Activated CD4-positive, alpha-beta T cell treated with anti-CD3 and anti-CD28 coated beads, Interleukin-2, amount 50 U/mL, for 24 hours (primary cell): ENCODE measurements at places on chromosomes 16 and 17.

GRCh38 chr17:39195568-39196160, 1.8 kb downstream of the CACNB1 start:
- no peak for DNase-seq

DNA sequence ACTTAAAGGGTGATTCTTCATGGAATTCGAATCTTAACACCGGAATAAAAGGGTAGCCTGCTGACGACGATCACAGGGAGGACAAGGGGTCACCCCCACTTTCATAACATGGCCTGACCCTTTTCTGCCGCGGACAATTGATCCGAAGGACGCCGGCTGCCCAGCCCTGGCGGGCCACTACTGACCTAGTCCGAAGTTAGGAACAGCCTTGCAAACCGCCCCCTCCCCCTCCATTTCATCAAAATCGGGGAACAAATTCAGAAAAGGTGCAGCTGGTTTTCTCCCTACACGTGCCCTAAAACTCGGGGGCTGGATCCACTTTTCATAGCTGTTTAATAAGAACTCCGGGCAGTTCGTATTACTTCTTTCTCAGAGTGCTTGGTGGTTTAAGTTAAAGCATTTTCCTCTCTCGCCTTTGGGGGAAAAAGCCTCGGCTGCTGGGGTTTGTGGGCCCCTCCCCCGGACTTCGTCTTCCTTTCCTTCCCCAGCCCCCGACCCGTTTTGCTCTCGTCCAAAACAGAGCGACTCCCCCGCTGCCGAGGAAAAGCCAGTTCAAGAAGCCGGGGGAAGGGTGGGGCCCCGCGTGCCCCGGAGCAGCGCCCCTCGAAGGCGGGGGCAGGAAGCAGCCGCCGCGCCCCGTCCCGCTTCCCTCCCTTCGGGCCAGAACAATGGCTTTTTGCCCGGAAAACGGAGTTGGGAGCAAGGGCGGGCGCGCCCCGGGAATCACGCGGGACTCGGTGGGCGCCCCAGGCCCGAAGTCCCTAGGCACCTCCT, 641 bp upstream of the CBX2 start:
- DNase-seq: no peak

DNA sequence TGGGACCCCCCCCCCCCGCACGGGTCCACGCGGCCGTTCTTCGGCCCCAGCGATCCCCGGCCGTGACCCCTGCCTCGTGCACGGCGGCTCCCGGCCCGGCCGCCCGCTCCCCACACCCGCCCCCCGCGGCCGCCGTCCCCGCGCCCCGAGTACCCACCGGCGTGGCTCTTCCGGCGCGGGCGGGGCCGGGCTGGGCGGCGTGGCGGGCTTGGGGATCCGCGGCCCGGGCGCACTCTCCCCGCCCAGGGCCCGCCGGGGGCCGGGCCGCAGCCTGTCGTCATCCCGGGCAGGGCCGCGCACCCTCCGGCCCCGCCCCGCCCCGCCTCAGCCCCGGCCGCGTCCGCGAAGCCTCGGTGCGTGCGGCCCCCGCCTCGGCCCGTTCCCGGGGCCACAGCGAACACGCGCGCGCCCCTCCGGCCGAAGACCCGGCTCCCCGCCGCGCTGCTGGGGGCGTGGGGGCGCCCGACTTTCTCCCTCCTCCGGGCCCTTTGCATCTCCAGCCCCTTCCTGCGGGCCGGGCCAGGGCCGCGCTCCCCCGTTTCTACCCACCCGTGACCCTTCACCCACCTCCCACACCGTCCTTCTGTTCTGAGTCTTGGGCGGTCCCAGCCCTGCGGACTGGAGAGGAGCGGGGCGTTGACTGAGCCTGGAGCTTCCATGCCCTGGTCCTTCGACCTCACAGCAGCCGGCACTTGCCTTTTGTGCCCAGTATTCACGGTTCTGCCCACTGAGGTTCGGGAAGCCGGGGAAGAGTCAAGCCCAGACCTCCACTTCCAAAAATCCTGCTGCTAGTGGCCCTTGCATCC, 840 bp downstream of the MYO1C start:
- DNase-seq: no peak

DNA sequence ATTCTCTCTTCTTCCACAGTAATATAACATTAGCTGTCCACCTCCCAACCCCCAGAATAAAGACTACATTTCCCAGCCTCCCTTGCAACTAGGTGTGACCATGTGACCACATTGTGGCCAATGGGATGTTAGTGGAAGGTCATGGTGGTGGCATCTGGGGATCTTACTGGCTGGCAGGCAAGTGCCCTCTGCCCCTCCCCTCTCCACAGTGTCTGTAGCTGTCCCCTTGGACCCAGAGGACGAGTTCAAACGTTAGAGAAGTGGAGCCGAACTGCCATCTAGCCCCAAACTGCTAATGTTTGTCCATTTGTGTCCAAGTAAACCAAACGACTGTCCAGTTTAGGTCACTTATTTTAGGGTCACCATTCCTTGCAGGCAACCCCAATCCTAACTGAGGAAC, 26.6 kb upstream of the KCNG4 start:
- DNase-seq: no peak

DNA sequence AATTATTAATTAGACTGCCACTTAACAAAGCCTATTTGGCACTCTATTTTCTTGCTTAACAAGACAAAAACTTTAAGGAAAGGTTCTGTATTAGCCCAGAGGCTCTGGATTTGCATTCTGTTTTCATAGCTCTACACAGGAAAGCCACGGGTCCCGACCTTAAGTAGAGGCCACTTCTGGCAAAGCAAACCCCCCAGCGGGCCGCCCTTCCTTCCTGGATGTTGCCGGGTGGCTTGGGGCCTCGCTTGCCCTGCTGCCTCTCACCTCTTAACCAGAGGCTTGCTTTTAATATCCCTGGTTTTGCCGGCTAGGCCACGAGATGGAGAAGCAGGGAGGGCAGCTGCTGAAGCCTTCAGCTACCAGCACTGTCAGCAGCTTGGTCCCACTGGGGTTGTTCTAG, 4.4 kb downstream of the RTN4RL1 start:
- DNase-seq: no peak

- DNase-seq: no peak
Observed at GRCh38 chr17:36657763-36658490, 56.5 kb downstream of the MRM1 start.

GRCh38 chr17:6110592-6110991, 40.4 kb downstream of the WSCD1 start:
- no peak for DNase-seq

- DNase-seq: no peak
Observed at GRCh38 chr16:84013787-84014569, 28.6 kb downstream of the SLC38A8 start.

GRCh38 chr17:68205251-68205807, 42.5 kb upstream of the AMZ2 start:
- DNase-seq: peak; percentile 84

- no peak for DNase-seq
Observed at GRCh38 chr17:16943541-16944333, 28.2 kb downstream of the TNFRSF13B start.

- no peak for DNase-seq
Observed at GRCh38 chr16:30121741-30122571, 1.1 kb downstream of the MAPK3 start.

DNA sequence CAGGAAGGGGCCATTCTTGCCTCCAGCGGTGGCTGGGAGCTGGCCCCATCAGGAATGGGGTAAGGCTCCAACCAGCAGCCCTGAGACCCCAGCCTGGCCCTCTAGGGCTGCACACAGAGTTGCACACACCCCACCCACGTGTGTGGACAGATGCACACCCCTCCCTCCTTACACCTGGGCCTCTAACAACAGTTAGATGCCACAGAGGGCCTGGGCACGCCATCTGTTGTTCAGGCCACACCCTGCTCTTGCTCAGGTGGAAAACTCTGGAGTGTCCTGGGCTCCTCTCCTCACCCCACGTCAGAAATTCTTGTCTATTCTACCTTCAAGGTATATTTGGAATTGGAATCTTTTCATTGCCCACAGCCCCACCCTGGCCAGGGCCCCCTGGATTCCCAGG, 13.3 kb upstream of the RAI1 start:
- no peak for DNase-seq

GRCh38 chr17:38719943-38720641, 10.0 kb upstream of the CISD3 start:
- no peak for DNase-seq

GRCh38 chr16:10946308-10946707, 1.9 kb downstream of the CLEC16A start:
- no peak for DNase-seq
